ENCODE measurements at places on chromosomes 1 and 21.

DNA sequence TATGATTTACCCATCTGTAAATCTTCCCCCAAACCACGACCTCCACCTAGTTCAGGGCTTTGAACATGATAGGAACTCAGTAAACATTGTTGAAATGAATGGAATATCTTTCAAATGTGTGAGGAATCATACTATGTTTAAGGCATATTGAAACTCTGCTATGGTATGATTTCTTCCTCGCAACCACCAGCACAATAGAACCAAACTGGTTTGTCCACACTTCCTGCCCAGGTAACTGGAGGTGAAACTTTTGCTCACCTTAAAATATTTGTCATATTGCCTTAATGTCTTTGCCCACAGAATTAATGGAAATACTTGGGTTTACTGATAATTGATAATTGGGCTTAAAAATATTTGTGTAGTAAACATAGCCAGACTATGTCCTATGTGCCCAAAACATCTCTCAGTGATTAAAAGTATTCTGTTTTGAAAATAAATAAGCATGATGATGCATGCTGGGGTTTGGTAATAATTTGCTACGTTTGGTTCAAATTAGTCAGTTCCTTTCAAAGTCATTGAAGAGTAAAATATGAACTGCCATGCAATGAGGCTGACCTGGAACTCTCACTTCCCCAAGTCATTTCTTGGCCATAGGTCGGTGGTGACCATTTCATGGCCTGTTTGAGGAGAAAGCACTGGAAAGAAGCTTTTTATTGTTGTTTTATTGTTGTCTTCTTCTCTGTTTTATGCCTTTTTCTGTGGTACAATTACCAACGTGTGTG lies 73.3 kb downstream of the TNFSF18 start:
- DNase-seq = no peak

DNA sequence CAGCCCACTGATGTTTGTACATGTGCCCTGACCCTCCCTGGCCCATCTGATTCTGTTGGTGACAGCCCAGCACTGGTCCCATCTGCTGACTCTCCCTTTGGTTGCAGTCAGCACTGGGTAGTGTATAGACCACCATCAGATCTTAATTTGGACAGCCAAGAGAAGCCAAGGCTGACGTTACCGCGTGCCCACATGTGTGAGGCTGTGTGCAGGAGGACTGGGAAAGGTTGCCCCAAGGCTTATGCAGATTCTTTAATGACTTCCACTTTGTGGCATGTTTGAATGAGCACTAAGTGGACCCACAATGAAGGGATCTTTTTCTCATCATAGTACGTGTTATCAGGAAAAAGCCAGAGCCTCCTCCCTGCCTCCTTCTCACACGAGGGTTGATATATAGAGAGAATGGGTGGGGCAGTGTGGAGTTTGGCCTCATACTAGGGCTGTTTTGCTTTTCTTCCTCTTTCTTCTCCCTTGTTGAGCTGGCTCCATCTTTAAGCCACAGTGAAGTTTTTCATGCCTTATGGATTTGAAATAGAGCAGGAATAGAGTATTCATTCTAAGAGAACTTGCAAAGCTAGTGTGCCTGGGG lies 93.5 kb downstream of the NAV1 start:
- DNase-seq = no peak

DNA sequence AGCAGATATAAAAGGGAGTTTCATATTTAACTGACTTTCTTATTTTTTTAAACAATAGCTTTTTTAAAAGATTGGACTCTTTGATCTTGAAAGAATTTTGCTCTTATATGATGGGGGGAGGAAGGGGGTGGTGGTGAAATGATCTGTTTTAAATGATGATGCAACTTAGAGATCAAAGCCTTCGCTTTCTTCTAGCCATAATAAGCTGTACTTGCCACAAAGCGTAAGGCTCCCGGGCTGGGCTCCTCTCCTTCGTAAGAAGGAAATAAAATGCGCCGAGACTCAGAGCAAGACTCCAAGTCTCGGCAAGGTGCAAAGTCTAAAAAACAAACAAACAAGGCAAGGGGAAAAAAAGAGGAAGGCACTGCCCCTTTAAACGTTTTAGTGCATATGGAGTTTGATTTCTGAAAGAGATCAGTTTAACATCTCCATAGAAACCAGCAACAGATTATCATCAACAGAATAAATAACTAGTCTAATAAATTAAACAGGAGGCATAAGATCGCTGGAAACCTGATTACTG lies 3.3 kb downstream of the CASZ1 start:
- peak; percentile 44 for DNase-seq

DNA sequence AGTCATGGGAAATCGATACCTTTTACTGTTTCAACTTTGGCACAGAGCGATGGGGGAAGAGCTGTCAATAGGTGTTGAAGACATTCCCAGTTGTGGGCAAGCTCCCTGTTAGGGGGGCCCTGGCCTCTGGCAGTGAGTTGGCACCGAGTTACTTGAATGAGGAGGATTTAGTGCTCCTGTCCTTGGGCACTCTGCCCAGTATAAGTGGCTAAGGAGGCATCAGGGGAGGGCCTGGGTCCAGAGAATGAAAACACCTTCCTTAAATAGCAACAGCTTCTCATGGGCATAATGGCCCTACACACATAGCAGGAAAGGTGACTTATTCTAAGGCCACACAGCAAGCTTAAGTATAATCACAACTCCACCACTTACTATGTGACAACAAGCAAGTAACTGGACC lies 664.4 kb downstream of the PTPRU start:
- no peak for DNase-seq

DNA sequence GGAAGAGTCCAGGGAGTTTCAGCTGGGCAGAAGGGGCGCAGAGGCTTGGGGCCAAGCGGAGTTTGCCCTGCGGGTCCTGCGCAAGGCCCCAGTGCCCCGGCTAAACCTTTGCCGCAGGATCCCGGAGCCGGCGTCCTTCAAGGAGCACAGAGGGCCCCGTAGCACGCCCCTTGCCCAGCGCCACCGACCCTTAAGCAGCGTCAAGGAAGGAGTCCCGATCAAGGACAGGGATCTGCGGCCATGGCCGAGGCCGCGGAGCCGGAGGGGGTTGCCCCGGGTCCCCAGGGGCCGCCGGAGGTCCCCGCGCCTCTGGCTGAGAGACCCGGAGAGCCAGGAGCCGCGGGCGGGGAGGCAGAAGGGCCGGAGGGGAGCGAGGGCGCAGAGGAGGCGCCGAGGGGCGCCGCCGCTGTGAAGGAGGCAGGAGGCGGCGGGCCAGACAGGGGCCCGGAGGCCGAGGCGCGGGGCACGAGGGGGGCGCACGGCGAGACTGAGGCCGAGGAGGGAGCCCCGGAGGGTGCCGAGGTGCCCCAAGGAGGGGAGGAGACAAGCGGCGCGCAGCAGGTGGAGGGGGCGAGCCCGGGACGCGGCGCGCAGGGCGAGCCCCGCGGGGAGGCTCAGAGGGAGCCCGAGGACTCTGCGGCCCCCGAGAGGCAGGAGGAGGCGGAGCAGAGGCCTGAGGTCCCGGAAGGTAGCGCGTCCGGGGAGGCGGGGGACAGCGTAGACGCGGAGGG lies 520 bp downstream of the CLIC6 start:
- no peak for DNase-seq

GRCh38 chr1:230375147-230375546 lies 51.0 kb downstream of the PGBD5 start:
- DNase-seq = no peak

GRCh38 chr1:114008993-114009392 lies 29.7 kb downstream of the OLFML3 start:
- DNase-seq = no peak

GRCh38 chr1:51666478-51666877 lies 49.6 kb downstream of the OSBPL9 start:
- no peak for DNase-seq

GRCh38 chr1:208231881-208232661 lies 12.1 kb downstream of the PLXNA2 start:
- DNase-seq = no peak

DNA sequence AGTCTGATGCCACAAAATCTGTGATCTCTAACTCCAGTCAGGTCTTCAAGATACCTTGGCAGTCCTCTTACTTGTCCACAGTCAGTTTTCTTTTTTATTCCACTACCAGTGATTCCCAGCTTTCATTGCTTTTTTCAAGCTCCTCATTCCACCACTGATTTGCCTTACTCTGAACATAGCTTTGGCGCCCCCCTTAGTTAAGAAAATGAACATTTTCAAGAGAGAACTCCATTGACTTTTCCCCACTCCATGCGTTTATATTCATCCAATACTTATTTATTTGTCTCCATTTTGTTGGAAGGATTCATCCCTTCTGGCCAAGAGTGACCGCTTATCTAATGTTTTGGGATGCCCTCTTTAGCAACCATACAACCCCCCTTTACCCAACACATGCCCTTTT lies 33.9 kb upstream of the IPO9 start:
- no peak for DNase-seq

DNA sequence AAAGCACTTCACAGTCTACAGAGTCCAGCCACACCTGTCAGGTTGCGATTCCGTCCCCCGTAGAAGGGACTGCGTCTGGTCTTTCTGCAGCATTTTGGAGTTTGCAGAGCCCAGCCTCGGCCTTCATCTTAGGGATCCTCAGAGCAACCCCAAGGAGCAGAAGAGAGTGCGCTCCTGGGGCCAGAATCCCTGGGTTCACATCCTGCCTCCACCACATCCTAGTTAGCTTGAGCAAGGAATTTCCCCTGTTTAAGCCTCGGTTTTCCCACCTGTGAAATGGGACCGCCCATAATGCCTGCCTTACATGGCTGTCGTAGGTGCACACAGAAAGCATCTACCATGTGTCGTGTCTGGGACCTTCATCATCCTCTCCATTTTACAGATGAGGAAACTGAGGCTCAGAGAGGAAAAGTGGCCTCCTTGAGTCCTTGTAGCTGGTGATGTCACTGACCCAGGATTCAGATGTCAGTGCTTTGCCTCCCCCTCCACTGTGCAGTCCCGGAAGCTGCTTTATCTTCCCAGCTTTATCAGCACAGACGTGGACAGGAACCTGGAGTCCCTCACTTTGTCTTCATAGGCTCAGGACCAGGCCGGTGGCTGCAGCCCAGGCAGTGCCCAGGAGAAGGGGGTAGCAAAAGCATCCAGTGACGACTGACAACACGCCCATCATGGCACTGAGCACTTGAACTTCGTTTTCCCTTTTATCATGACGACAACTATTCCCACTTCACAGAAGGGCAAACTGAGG lies 438.5 kb downstream of the MATN1 start:
- no peak for DNase-seq

- DNase-seq = peak; percentile 65
Observed at GRCh38 chr1:39657923-39658485, 13.9 kb downstream of the NT5C1A start.

DNA sequence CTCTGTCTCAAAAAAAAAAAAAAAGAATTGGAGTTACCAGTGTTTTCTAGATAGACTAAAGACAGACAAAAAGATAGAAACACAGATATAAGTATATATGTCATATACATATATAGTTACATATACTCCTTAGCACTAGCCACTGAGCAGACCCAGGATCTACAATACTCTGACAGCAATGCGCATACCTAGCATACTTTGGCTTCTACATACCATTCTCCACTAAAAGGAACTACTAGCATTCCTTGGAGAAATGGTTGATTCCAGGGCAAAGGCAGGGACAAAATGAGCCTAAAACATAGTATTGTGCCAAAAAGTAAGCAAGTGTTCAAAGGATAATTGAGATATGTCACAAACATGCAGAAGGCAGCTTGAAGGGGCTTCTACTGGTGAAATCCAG lies 22.7 kb downstream of the SYNJ1 start:
- no peak for DNase-seq

Data from mucosa of gallbladder (tissue), 1 donor.